ENCODE measurements at places on chromosomes 5 and 9.

GRCh38 chr5:1443991-1444360, 1.3 kb downstream of the SLC6A3 start:
- no peak for DNase-seq

- DNase-seq: no peak
Observed at GRCh38 chr9:89177012-89177943, 1.3 kb downstream of the SHC3 start.

GRCh38 chr5:106737111-106737510, 933.6 kb downstream of the EFNA5 start:
- no peak for DNase-seq

- DNase-seq: no peak
Observed at GRCh38 chr9:97864396-97864795, 11.4 kb downstream of the FOXE1 start.

GRCh38 chr9:84382720-84383119, 42.2 kb upstream of the SLC28A3 start:
- DNase-seq: no peak

GRCh38 chr5:151408591-151409230, 38.7 kb upstream of the SLC36A1 start:
- no peak for DNase-seq

GRCh38 chr5:91281401-91281800, 101.7 kb downstream of the ARRDC3 start:
- DNase-seq: no peak

GRCh38 chr5:94469894-94470329, 148.5 kb downstream of the KIAA0825 start:
- DNase-seq: no peak

- no peak for DNase-seq
Observed at GRCh38 chr5:124199893-124200292, 546.5 kb downstream of the ZNF608 start.

DNA sequence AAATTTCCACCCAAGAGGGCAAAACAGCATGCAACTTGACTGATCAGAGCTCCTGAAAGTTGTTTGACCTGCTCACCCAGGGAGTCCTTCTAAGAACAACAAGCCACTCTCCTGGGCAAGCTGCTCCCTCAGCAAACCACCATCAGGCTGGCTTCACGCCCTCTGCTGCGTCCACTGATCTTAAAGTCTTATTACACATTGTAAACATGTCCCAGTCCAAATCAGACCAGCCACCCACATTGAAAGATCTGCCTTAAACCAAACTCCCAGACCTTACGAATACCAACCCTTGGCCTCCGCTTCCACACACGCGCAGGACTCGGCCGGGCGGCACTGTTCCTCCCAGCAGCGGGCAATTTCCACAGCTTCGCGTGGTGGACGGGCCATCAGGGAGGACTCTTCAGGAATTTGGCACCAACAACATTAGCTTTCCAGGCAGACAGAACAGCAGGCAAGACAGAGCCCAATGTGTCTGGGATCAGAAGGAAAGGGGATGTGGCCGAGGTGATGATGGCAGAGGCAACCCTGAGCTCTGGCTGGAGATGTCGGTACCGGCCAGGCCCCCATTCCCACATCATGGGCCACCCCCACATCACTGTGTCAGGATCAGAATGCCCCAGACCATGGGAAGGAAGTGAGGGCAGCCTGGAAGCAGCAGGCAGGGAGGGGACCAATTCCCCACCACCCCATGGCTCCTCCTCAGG, 56.8 kb downstream of the SEMA4D start:
- DNase-seq: no peak
